ENCODE measurements at places on chromosomes 1 and 21.

- DNase-seq: no peak
These were observed 3.1 kb upstream of the NCF2 start for GRCh38 chr1:183593356-183593755.

GRCh38 chr1:223000632-223001031 lies 142.4 kb downstream of the TLR5 start:
- DNase-seq: no peak

- DNase-seq: no peak
These were observed 49.4 kb upstream of the DESI2 start for GRCh38 chr1:244603498-244603897.

- DNase-seq: no peak
These were observed 287.0 kb downstream of the OLFM3 start for GRCh38 chr1:101709721-101710120.

GRCh38 chr21:44076316-44076715 lies 30.9 kb upstream of the PWP2 start:
- no peak for DNase-seq

GRCh38 chr1:37721565-37721964 lies 29.2 kb downstream of the CDCA8 start:
- no peak for DNase-seq

- no peak for DNase-seq
These were observed 26.7 kb downstream of the SUSD4 start for GRCh38 chr1:223337174-223337869.

- no peak for DNase-seq
These were observed 13.1 kb upstream of the EXO1 start for GRCh38 chr1:241834733-241835377.

DNA sequence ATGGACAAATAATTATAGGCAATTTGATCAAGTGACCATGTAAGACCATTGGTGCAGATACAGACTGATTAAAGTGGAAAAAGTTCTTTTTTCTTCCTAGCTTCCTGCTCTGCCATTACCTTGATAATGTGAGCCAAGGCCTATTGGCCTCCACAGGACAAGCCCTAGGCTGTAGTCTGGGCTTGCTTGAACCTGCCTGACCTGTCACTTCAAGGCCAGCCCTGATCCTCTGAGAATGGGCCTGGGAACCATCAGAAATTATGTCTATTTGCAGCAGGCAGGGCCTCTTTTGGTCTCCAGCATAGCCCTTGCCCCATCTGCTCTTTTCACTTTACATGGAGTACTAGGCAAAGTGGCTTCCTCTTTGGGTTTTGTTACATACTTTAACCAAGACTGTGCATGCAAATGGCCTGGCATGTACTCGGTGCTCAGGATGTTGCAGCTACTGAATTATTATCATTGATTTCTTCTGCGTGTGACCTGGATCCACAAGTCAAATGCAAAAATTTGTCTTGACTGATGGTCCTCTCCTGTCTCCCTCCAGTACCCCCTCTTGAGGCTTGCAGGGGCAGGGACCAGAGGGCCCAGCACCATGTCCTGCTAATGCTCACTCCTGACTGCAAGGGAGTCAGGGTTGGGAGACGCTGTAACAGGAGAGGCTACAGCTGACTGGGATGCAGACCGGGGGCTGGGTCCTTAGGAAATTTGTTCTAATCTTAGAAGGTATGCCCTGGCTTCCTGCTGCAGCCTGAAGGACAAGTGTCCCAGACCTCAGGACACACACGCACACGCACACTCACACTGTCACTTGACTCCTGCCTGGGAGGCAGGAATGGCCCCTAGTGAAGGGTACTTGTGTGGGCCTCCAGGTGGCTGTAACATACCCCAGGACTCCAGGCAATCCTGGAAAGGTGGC lies 39.4 kb downstream of the RCSD1 start:
- no peak for DNase-seq

DNA sequence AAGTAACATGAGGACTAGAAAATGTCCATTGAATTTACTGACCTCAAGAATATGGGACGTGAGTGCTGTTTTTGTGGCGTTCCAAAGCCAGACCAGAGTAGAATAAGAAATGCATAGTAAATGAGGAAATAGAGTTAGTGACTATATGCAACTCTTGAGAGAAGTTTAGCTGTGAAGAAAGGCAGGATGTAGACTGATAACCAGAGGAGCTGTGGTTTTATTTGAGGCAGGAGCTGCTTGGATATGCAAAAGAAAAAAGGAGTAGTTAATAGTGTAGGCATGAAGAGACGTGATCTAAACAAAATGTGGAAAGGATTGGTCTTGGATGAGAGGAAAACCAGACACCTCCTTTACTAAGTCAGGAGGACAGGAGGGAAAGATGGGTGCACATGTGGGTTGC lies 28.2 kb downstream of the DNAH14 start:
- no peak for DNase-seq

- DNase-seq: peak; percentile 54
These were observed 13.9 kb upstream of the BCAR3 start for GRCh38 chr1:93695411-93696005.

- DNase-seq: no peak
These were observed 11.0 kb downstream of the FAM163A start for GRCh38 chr1:179754041-179754624.

- DNase-seq: peak; percentile 23
These were observed 440 bp downstream of the PIGP start for GRCh38 chr21:37072274-37072987.

GRCh38 chr1:243917863-243918565 lies 68.0 kb upstream of the AKT3 start:
- no peak for DNase-seq

GRCh38 chr21:36485476-36485875 lies 5.6 kb upstream of the CLDN14 start:
- no peak for DNase-seq

DNA sequence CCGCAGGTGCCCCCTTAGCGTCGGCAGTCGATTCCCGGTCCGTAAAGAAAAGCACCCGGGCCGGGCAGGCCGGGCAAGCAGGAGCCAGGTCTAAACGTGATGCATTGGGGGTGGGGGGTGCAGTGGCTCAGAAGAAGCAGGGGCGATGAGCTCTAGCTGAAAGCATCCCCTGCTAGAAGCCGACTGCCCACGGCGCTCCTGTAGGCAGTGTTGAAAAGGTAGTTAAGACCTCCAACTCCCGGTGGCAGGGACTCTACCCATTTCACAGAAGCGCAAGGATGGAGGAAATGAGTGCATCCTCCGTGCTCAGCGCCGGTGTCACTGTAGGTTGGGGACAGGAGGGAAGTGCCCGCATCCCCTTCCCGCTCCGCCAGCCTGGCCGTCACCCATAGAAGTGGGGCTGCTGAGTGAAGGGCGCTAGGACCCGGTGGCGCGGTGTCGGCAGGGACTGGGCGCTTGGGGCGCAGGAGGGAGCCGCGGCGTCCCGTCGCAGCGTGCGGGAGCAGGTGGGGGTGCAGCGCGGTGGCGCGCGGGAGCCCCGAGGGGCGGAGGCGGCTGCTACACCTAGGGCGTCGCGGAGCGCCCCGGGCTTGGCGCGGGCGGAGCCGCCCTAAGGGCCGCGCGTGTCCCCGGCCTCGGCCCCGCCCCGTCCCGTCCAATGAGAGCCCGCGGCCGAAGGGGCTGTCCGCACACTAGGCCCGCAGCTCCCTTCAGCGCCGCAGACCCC lies at the start of gene WNT2B:
Gene WNT2B (plus strand): TSS at position 688 of the 727 bp plus-strand sequence. CDS start 298 bp downstream, outside the sequence.
- peak; percentile 49 for DNase-seq

GRCh38 chr21:28683982-28684752 lies 308.5 kb downstream of the LTN1 start:
- no peak for DNase-seq

- DNase-seq: no peak
These were observed 28.9 kb upstream of the BTG2 start for GRCh38 chr1:203276408-203276807.

DNA sequence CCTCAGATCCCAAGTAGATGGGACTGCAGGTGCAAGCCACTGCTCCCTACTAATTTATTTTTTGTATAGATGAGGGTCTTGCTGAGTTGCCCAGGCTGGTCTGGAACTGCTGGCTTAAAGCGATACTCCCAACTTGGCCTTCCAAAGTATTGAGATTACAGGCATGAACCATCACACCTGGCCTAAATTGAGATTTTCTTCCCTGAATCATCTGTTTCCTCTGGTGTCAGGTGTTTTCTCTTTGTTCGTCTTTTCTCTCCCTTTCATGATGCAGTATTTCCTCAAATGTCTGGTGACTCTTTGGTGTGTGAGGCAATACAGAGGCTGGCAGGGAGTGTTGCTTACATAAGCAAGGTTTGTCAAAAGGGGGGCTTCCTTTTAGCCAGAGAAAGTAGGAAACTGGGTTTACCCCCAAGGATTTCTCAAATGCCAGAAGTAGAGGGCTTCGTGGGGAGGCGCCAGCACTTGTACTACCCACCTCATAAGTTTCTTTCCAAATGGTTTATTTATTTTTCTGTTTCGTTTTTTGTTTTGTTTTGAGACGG lies 27.6 kb downstream of the CLDN14 start:
- DNase-seq: no peak

- no peak for DNase-seq
These were observed 36.5 kb upstream of the PDE9A start for GRCh38 chr21:42616941-42617340.

- no peak for DNase-seq
These were observed 97.8 kb downstream of the MRPL37 start for GRCh38 chr1:54297596-54298283.

- DNase-seq: peak; percentile 41
These were observed 31.6 kb upstream of the ARHGEF10L start for GRCh38 chr1:17507915-17508314.

- no peak for DNase-seq
These were observed 124.5 kb upstream of the DPYD start for GRCh38 chr1:98045211-98045766.

GRCh38 chr1:165738794-165739193 lies 29.9 kb downstream of the TMCO1 start:
- DNase-seq: no peak

GRCh38 chr1:118486199-118486598 lies 301.2 kb upstream of the SPAG17 start:
- no peak for DNase-seq
